ENCODE measurements at places on chromosomes 5 and 9.

GRCh38 chr5:138038826-138039225, 5.9 kb upstream of the FAM13B start:
- DNase-seq, result no peak

DNA sequence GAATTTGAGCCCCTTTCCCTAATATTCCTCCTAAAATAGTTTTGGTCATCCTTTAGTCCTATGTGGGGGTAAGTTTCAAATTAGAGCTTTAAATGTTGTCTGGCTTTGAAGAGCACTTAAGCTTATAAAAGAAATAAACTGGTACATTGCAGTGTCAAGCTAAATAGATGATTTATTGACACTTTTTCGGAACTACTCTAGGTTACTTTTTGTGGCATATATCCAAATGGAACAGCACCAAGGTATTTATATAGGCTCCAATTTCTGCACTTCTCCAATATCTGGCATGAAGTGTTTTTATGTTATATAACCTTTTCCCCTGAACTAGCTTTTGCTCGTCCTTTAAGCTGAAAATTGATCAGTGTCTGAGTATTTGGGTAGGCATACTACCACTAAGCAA, 402.5 kb downstream of the NFIB start:
- DNase-seq, result no peak

DNA sequence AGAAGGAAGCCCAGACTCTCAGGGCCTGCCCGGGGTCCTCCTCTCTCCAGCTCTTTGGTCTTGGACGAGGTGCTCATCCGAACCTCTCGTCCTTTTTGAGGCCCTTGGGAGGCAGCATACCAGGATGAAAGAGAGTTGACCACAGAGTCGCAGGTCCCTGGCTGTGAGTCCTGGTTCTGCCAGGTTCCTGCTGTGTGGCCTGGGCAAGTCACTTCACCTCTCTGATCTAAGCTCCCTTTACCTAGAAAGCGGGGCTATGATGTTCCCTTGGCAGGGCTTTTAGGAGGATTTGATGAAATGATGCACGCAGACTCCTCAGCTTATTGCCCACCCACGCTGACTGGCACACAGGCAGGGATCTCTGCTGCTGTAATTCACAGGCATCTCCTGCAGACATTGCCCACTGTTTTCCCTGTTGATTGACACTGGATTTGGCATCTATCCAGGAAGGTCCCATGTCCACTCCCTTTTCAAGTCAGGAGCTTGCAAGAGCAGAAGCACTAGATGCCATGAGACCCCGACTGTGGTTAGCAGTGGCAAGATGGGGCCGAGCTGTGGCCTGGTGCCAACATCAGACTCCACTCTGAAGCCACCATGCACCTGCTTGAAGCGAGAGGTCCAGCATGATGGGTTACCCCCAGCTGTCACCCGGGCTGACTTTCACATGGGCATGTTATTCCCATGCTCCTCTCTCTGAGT, 71.5 kb downstream of the MACROH2A1 start:
- DNase-seq, result no peak

- DNase-seq, result no peak
Measured at GRCh38 chr5:32471784-32472183, 27.2 kb upstream of the ZFR start.

- DNase-seq, result no peak
Measured at GRCh38 chr5:96033116-96033515, 71.5 kb upstream of the ELL2 start.
